Breast epithelium (tissue), 4 donors: ENCODE measurements at places on chromosomes 12 and 14.

- no peaks in the 10 kb centered on the region for H3K4me1 ChIP-seq
- H3K27me3 ChIP-seq: no peaks in the 10 kb centered on the region
- H3K27ac ChIP-seq: peak overlapping the region; percentile 92
- no peak for DNase-seq
- no peak overlapping the region for H3K4me3 ChIP-seq
Measured at GRCh38 chr14:50012644-50013043, 103.7 kb downstream of the VCPKMT start.

- H3K4me3 ChIP-seq: no peak overlapping the region
- no peak overlapping the region for H3K27ac ChIP-seq
- H3K4me1 ChIP-seq: no peaks in the 10 kb centered on the region
- no peak for DNase-seq
Measured at GRCh38 chr14:39668449-39668848, 236.2 kb upstream of the FBXO33 start.

GRCh38 chr12:104494793-104495158 lies 38.0 kb downstream of the CHST11 start:
- H3K27me3 ChIP-seq: no peaks in the 10 kb centered on the region
- no peak for DNase-seq
- peak overlapping the region; percentile 89 for H3K27ac ChIP-seq
- peak overlapping the region; percentile 4 for H3K4me3 ChIP-seq
- peaks cover 4% of the 10 kb centered on the region for H3K4me1 ChIP-seq
- H3K36me3 ChIP-seq: no peaks in the 10 kb centered on the region

- no peak overlapping the region for H3K27ac ChIP-seq
- no peaks in the 10 kb centered on the region for H3K36me3 ChIP-seq
- H3K27me3 ChIP-seq: no peaks in the 10 kb centered on the region
- DNase-seq: no peak
- H3K4me3 ChIP-seq: no peak overlapping the region
- H3K4me1 ChIP-seq: no peaks in the 10 kb centered on the region
Measured at GRCh38 chr14:101027291-101027690, 123.8 kb upstream of the RTL1 start.

- H3K27me3 ChIP-seq: peaks cover 8% of the 10 kb centered on the region
- peak overlapping the region; percentile 38 for H3K27ac ChIP-seq
- H3K4me3 ChIP-seq: no peak overlapping the region
- H3K4me1 ChIP-seq: no peaks in the 10 kb centered on the region
Measured at GRCh38 chr14:37603688-37604251, 8.3 kb downstream of the TTC6 start.

DNA sequence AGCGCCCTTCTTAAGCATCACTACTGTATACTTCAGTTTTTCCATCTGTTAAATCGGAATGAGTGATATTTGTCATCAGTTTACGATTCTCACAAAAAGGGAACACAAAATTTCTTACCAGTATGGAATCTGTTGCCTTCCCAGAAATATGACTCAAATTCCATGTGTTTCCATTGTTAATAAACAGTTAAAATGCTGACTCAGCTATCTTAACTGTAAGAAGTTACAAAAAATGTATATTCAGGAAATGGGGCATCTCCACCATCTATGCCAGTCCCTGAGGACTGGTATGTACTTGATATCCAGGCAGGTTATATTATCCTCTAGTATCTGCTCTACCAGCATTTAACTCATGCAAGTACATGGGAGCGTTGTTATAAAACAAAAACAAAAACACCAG lies 2.4 kb upstream of the COX16 start:
- no peak for DNase-seq
- H3K4me1 ChIP-seq: no peaks in the 10 kb centered on the region
- no peaks in the 10 kb centered on the region for H3K36me3 ChIP-seq
- no peak overlapping the region for H3K27ac ChIP-seq
- H3K4me3 ChIP-seq: no peak overlapping the region

DNA sequence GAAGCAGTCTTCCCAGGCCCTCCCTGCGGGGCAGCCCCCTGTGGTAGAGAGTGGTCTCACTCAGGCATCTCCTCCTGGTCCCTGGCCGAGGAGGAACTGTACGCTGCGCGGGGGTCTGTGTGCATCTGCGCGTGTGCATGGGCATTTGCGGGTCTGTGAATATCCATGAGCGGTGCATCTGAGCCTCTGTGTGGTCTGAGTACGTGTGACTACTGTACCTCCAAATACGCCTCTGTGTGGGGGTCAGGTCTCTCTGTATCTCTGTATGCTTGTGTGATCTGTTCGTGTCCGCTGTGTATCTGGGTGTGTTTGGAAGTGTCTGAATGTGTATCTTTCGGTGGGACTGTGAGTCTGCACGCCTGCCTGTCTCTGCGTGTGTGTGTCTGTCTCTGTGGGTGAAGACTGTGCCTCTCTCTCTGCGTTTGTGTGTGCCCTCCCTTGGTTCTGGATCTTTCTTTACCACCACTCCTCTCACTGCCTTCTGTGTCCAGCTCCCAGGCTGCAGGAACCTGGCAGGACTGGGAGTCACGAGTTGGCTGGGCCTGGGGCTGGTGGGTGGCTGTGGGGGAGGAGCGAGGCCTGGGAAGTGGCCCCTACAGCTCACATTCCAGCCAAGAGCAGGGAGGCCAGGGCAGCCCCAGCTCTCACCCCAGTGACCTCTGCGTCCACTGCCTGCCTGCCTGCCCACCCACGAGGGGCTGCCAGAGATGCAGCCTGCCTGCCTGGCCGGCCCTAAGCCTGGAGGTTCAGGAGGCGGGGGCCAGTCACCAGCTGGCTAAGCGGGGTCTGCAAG lies 1.1 kb upstream of the PGF start:
- H3K27me3 ChIP-seq: no peaks in the 10 kb centered on the region
- no peaks in the 10 kb centered on the region for H3K36me3 ChIP-seq
- H3K4me3 ChIP-seq: no peak overlapping the region
- H3K4me1 ChIP-seq: peaks cover 6% of the 10 kb centered on the region
- no peak for DNase-seq

DNA sequence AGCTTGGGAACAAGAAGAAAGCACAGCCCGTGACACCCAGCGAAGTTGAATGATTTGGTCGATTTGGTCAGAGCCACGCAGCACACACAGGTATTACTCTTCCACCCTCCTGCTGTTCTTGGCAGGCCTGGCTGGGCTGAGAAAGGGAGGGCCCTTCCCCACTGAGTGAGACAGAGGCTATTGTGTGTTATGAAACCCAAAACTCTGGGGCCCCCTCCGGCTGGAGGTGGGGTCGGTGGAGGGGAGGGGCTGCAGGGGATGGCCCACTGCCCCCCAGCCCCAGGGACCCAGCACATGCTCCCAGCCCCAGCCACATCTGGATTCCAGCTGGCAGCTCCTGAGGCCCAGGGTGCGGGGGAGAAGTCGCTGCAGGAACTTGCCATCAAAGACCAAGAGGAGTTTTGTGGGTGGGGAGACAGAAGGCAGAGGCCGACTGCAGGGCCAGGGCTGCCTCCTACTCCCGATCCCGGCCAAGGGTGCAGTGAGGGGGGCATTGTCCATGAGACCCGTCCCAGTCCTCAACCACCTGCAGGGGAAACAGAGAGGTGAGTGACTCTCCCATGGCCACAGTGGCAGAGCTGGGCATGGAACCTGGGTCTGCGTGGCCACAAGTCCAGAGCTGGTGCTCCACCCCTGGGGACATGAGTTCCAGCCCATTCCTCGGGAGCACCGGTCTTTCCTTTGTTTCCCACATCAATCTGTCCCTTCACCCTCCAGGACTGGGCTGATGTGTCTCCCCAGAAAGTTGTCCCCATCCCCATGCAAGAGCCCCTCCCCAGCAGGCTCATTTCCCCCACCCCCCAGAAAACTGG lies 8.7 kb downstream of the TMEM119 start:
- H3K36me3 ChIP-seq: no peaks in the 10 kb centered on the region
- peak overlapping the region; percentile 32 for H3K27ac ChIP-seq
- DNase-seq: no peak
- no peaks in the 10 kb centered on the region for H3K27me3 ChIP-seq
- no peaks in the 10 kb centered on the region for H3K4me1 ChIP-seq

DNA sequence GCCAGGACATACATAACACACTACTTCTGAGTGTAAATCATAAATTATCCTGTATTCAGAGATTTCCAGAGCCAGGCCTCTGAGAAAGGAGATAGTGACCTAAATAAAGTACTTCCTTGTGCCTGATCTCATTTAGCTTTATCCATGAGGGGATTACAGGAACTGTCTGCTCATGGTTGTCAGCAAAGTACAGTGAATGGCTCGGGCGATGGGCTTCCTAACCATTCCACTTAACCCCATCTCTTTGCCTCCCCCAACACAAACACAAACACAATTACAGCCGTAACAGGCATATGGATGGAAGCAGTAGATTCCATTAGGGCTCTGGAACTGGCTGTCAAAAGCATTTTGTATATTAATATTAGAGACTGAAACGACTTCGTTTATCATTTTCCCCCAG lies 206.7 kb upstream of the CPNE8 start:
- no peaks in the 10 kb centered on the region for H3K27me3 ChIP-seq
- DNase-seq: no peak
- no peak overlapping the region for H3K27ac ChIP-seq
- no peaks in the 10 kb centered on the region for H3K4me1 ChIP-seq

GRCh38 chr12:89731614-89732013 lies 23.0 kb upstream of the ATP2B1 start:
- H3K4me3 ChIP-seq: no peak overlapping the region
- no peaks in the 10 kb centered on the region for H3K27me3 ChIP-seq
- H3K4me1 ChIP-seq: no peaks in the 10 kb centered on the region
- no peak overlapping the region for H3K27ac ChIP-seq

- H3K4me1 ChIP-seq: no peaks in the 10 kb centered on the region
- DNase-seq: no peak
- no peak overlapping the region for H3K27ac ChIP-seq
- no peak overlapping the region for H3K4me3 ChIP-seq
- H3K27me3 ChIP-seq: no peaks in the 10 kb centered on the region
Measured at GRCh38 chr12:26711072-26711471, 121.9 kb downstream of the ITPR2 start.

DNA sequence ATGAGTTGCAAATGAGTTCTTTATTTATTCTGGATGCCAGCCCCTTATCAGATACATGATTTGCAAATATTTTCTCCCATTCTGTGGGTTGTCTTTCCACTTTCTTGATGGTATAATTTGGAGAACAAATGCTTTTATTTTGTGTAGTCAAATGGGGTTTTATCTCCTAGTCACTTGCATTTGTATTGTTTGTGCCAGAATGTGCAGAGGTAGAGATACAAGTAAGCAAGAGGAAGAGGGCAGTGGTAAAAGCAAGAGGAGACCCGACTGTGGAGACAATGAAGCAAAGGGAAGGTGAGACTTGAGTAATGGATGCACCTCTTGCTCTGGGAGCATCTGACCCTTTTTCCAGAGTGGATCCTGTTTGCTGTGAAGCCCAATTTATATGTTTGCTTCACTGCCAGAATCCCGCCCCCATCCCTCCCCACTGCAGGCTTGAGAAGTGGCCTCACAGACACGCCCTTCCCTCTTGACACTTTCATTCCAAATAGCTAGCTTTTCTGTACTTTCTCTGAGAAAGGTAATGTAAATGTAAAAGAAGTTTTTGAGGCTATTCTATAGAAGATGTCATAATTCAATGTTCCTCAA lies 786 bp upstream of the PFKM start:
- DNase-seq: no peak
- H3K27me3 ChIP-seq: no peaks in the 10 kb centered on the region
- no peak overlapping the region for H3K27ac ChIP-seq
- no peak overlapping the region for H3K4me3 ChIP-seq

GRCh38 chr14:64806202-64806861 lies 73.4 kb downstream of the SPTB start:
- no peak overlapping the region for H3K4me3 ChIP-seq
- H3K36me3 ChIP-seq: no peaks in the 10 kb centered on the region
- no peak for DNase-seq
- no peaks in the 10 kb centered on the region for H3K27me3 ChIP-seq

GRCh38 chr14:76261371-76261811 lies 109.7 kb downstream of the GPATCH2L start:
- H3K4me3 ChIP-seq: no peak overlapping the region
- H3K4me1 ChIP-seq: no peaks in the 10 kb centered on the region
- H3K27ac ChIP-seq: no peak overlapping the region

DNA sequence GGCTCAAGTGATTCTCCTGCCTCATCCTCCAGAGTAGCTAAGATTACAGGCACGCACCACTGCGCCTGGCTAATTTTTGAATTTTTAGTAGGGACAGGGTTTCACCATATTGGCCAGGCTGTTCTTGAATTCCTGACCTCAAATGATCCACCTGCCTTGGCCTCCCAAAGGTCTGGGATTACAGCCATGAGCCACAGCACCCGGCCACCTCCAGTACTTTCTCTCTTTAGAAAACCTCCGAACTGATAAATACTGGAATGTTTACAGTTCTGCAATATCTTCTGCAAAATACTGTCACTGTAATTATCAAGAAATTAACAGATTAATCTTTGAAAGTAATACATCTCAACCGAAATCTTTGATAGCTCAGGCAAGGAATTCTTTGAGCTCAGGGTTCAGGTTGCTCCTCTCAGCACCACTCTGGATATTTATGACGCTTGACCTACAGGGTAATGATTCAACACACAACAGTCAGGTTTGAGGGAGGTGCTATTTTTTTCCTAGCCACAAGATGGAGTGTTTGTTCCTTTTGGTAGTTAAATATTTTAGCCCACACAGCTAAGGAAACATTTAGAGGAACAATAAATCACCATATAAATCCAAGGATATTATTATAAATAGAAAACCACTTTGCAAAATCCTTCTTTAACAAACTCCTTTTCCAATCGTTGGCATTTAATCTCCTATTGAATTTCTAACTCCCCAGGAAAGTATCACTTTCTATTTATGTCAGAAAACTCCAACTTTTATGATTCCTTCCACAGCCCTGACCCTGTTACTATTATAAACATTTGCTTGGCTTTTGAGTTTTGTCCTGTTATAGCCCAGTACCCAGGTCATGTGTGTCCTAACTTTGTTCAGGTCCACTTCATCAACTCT lies 48.6 kb upstream of the GTF2A1 start:
- no peak overlapping the region for H3K4me3 ChIP-seq
- no peak overlapping the region for H3K27ac ChIP-seq
- no peak for DNase-seq
- H3K27me3 ChIP-seq: no peaks in the 10 kb centered on the region
- no peaks in the 10 kb centered on the region for H3K36me3 ChIP-seq
- H3K4me1 ChIP-seq: no peaks in the 10 kb centered on the region

DNA sequence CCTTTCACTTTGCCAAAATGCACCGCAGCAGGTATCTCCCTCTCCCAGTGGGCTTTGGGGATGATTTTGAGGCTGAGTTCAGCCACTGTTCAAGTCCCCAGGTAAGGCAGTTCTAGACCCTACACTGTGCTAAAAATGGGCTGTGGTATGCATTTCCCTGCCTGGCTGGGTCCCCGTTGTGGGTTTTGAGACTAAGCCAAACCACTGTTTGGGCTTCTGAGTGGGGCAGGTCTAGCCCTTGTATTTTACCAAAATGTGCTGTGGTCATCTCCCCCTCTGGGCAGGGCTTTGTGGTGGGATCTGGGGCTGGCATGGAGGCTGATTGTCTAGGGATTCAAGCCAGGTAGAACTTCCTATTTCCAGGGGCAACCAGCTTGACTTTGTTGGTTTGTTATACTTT lies 13.6 kb upstream of the OR4Q3 start:
- H3K36me3 ChIP-seq: no peaks in the 10 kb centered on the region
- no peaks in the 10 kb centered on the region for H3K27me3 ChIP-seq
- no peak overlapping the region for H3K4me3 ChIP-seq
- H3K27ac ChIP-seq: no peak overlapping the region
